Renal pelvis (tissue), 12 donors: ENCODE measurements at places on chromosomes 3 and 15.

GRCh38 chr15:96182736-96183513 is 147.6 kb upstream of the NR2F2 start:
- DNase-seq, result no peak

- DNase-seq, result no peak
These were observed 76.8 kb downstream of the SMAD3 start for GRCh38 chr15:67142092-67142766.

GRCh38 chr15:40595773-40596172 is 1.7 kb downstream of the KNL1 start:
- DNase-seq, result no peak

DNA sequence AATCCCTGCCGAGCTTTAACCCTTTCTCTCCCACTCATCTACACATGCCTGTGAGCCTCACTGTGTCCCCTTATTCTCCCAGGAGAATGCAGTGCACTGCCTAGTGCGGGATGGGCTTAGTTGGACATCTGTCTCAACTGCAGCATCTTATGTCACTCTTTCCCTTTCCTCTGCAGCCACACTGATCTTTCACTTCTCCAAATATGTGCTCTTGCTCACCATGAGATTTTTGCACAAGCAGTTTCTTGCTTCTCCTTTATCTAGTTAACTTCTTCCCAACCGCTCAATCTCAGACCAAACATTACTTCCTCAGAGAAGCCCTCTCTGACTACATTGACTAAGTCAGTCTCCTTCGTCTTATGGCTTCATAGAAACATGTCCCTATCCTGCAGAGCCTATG is 292.3 kb downstream of the KBTBD8 start:
- DNase-seq, result no peak
